Retina (tissue), 1 donor: ENCODE measurements at places on chromosomes 3 and 15.

GRCh38 chr15:87089551-87089950 is 1009.9 kb downstream of the AGBL1 start:
- no peak for DNase-seq

GRCh38 chr3:113617726-113618125 is 78.7 kb downstream of the USF3 start:
- no peak for DNase-seq

- no peak for DNase-seq
Observed at GRCh38 chr15:72180761-72181324, 16.7 kb downstream of the GRAMD2A start.

GRCh38 chr3:108218811-108219210 is 3.4 kb downstream of the IFT57 start:
- no peak for DNase-seq

GRCh38 chr3:169562988-169563774 is 100.3 kb downstream of the MECOM start:
- no peak for DNase-seq

- no peak for DNase-seq
Observed at GRCh38 chr15:77181305-77182074, 110.6 kb upstream of the TSPAN3 start.

DNA sequence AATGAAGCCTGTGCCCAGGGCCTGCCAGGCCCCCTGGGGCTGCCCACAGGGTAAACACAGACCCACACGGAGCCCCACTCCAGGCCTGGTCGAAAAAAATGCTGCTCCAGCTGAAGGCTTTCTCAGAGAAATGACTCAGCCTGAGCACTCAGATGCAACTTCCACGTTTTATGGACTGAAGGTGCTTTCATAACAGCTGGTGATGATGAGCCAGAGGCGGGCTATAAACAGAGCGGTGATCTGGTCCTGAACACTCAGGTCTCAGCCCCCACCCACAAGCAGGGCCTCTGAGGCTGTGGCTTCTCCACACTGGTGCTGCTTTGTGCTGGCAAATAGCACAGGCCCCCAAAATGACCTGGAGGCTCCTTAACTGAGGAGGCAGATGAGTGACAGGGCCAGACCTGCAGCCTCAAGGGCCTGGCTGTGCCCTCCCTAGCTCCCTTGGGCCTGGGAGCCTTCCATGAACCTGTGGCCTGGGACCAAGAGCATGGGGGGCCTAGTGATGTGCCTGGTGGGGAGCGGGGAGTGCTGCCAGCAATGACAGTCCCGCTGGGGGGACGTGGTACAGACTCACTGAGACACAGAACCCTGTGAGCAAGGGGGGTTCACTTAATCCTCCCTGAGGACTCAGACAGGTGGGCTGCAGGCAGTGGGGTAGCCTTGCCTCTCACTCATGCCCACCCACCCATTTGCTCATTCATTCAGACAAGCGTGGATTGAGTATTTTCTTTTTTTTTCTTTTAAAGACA is 23.0 kb upstream of the FURIN start:
- no peak for DNase-seq

- no peak for DNase-seq
Observed at GRCh38 chr3:43862470-43862869, 171.7 kb downstream of the ABHD5 start.
